ENCODE measurements at places on chromosomes 5 and 9. TPM values are rescaled to one million over a fixed set of nuclear protein-coding genes. Genes with fewer than 3 reads are reported as not detected.

The SPAG8 gene
- total RNA-seq, result 2.2 TPM

The SAXO1 gene
- 0.16 TPM for total RNA-seq

The RANBP6 gene
- total RNA-seq, result 16.1 TPM

The LHX2 gene
- total RNA-seq, result not detected

The CEP78 gene
- 16.4 TPM for total RNA-seq

The PDE6A gene
- total RNA-seq, result under 0.01 TPM

The FAM153A gene
- total RNA-seq, result 0.98 TPM

The CMBL gene
- total RNA-seq, result 9.2 TPM

The ABLIM3 gene
- 26.3 TPM for total RNA-seq

The EGFLAM gene
- total RNA-seq, result 19.5 TPM

DNA sequence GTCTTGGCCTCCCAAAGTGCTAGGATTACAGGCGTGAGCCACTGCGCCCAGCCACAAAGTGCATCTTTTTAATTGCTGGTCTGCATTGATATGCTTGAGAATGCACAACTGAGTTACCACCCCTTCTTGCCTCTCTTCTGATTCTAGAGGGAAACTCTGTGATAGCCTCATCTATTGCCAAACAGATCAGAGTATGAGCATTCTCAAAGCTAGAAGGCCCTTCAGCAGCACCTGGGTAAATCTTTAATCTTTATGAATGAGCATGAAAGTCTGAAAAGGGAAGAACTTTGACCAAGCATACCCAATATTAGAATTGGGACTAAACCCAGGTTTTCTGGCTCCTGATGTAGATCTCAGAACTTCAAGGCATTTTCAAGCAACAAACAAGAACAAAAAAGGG, 298.3 kb upstream of the TNC start:
- H3K27me3 ChIP-seq, result no peaks in the 10 kb centered on the region
- no peak overlapping the region for H3K27ac ChIP-seq
- H3K4me3 ChIP-seq, result no peak overlapping the region

- no peak overlapping the region for H3K4me3 ChIP-seq
- no peaks in the 10 kb centered on the region for H3K27me3 ChIP-seq
- no peaks in the 10 kb centered on the region for H3K4me1 ChIP-seq
- no peak for DNase-seq
Observed at GRCh38 chr9:109182550-109182939, 15.5 kb upstream of the FRRS1L start.

DNA sequence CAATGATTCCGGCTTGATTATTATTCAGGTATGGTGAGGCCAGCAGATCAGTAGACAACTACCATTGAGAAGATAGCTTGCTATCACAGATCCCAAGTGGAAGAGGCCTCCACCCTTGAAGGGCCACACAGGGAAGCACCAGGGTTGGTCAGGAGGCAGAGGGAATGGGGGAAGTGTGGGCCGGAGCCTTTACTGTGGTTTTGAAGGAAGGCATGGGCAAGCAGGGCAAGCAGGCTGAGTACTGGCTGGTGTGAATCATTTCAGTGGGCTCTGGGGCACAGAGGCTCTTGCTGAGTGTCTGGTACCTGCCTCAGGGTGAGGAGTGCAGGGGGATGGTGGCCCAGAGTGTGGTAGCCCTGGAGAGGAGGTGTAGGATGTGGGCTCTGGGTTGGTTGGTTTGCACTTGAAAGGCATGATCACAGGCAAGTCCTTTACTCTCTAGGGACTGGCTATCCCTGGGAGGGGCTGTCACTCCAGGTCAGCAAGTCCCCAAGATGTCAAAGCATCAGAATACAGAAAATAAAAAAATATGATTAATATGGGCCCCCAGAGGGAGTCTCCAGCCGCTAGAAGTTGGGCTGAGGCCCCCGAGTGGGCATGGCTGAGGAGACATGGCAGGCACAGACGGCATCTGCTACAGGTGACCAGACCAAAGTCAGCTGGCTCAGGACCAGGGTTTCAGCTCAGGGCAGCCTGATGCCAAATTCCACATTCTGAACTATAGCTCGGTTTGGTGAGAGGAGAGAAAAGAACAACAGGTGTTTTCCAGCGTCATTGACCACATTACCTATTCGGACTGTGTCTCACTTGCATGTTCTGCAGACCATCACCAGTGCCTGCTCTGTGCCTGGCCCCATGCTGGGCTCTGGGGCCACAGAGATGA, 9.7 kb upstream of the SUSD3 start:
- H3K4me3 ChIP-seq, result no peak overlapping the region
- H3K4me1 ChIP-seq, result no peaks in the 10 kb centered on the region
- H3K36me3 ChIP-seq, result no peaks in the 10 kb centered on the region
- no peak overlapping the region for H3K27ac ChIP-seq

DNA sequence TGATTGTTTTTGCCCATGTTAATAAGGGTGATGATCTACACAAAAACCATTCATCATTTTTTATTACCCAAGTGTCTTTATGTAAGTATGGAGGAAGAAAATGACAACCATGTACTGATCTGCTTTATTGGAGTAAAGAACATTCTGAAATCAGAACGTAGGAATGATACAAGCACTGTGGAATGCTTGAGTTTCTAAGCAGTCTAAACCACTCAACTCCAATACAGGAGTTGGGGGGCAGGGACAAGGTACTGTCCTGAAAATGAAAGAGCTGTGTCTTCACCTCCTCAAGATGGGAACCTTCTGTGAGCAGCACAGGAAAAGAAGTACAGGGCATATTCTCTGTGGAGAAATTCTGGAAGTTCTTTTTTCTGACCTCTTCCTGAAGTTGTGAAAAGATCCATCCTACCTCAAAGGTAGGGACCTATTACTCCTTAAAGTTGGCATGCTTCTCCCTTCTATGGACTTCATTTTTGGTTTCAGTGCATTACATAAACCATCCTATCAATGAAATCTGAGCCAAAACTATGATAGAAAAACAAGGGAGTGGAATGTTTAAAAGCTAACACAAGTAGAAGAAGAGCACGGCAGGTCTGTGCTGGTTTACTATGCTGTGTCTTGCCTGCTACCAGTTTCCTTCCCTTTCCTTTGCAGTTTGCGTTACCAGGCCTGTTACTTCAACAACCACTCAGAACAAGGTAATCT, 202.6 kb downstream of the SEMA5A start:
- no peak overlapping the region for H3K27ac ChIP-seq
- no peaks in the 10 kb centered on the region for H3K36me3 ChIP-seq
- H3K27me3 ChIP-seq, result no peaks in the 10 kb centered on the region
- DNase-seq, result no peak
- no peaks in the 10 kb centered on the region for H3K4me1 ChIP-seq

- H3K4me1 ChIP-seq, result no peaks in the 10 kb centered on the region
- no peak for DNase-seq
- no peaks in the 10 kb centered on the region for H3K36me3 ChIP-seq
- no peak overlapping the region for H3K27ac ChIP-seq
Observed at GRCh38 chr5:28301712-28302111, 1263.3 kb upstream of the CDH9 start.

DNA sequence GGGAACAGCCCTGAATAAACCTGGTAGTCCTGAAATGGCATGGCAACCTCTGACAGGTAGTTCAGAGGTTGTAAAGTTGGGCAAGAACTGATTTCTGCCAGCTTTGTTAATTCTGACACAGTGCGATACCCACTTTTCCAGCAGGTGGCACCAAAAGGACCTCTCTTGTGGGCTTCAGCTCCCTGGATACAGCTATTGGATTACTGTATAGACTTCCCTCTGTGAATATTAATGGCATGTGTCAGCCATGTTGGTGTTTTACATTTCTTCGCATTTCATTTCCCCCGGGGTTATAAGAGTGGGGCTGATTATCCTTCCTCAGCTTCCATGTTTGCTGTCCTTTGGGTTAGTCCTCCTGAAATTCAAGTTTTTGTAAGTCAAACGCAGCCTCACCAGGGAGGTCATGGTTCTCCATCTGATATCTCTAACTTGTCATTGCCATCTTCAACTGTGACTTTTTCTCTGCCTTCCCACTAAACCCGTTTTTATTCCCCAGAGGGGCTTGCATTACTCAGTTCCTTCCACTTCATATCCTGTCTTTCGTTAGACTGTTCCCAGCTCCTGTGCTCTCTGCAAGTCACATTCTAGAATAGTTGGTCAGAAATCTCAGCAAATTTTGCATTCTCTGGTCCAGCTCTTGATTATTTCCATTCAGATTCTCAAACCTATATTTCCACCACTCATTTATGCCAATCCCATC, 135.6 kb downstream of the LIFR start:
- no peaks in the 10 kb centered on the region for H3K27me3 ChIP-seq
- no peaks in the 10 kb centered on the region for H3K36me3 ChIP-seq
- H3K4me3 ChIP-seq, result no peak overlapping the region
- H3K27ac ChIP-seq, result no peak overlapping the region
- no peaks in the 10 kb centered on the region for H3K4me1 ChIP-seq

GRCh38 chr5:7784683-7785380, 66.1 kb downstream of the CFAP90 start:
- no peak overlapping the region for H3K27ac ChIP-seq
- no peak for DNase-seq
- no peaks in the 10 kb centered on the region for H3K4me1 ChIP-seq
- no peak overlapping the region for H3K4me3 ChIP-seq

DNA sequence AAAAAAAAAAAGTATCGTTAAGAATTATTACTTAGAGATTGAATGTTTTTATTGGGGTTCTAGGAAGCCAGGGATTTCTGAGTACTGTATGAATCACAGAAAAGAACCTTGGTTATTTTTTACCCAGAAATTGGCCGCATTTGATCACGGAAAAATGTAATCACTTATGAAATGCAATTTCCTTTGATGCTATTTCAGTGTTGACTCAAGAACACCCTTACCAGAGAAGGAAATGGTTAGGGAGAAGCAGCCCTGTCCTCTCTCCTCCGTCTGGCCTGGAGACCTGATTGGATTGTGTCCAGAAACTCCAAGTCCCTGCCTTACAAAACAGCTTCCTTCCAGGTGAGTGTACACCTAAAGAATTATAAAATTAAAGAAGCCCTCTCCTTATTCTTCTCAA, 116.7 kb downstream of the MED10 start:
- H3K36me3 ChIP-seq, result no peaks in the 10 kb centered on the region
- H3K27me3 ChIP-seq, result no peaks in the 10 kb centered on the region
- no peak for DNase-seq

- no peak for DNase-seq
- no peak overlapping the region for H3K4me3 ChIP-seq
- H3K27me3 ChIP-seq, result no peaks in the 10 kb centered on the region
- no peaks in the 10 kb centered on the region for H3K4me1 ChIP-seq
Observed at GRCh38 chr5:138833080-138833479, 42.1 kb downstream of the LRRTM2 start.

- no peaks in the 10 kb centered on the region for H3K27me3 ChIP-seq
- no peaks in the 10 kb centered on the region for H3K36me3 ChIP-seq
- no peak overlapping the region for H3K4me3 ChIP-seq
Observed at GRCh38 chr9:121808781-121809180, 157.3 kb downstream of the DAB2IP start.

DNA sequence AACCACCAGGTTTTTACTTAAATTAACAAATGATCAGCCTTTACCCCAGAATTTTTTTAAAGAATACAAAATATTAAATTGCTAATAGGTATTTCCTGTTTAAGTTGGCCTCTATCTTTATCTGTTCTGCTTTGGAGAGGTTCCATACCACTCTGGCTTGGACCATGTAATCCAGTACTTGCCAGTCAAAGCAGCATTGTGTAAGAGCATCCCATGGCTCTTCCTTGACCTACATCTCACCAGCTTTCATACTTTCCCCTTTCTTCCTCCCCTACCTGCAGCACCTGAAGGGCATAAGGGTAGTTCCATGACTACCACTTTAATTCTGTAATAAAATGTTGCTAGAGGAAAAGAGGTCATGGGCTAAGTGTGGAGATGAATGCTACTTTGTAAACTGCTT, 140.8 kb upstream of the MTAP start:
- DNase-seq, result no peak
- no peak overlapping the region for H3K4me3 ChIP-seq
- H3K27ac ChIP-seq, result no peak overlapping the region
- H3K4me1 ChIP-seq, result no peaks in the 10 kb centered on the region
